ENCODE measurements at places on chromosomes 12 and 14.

DNA sequence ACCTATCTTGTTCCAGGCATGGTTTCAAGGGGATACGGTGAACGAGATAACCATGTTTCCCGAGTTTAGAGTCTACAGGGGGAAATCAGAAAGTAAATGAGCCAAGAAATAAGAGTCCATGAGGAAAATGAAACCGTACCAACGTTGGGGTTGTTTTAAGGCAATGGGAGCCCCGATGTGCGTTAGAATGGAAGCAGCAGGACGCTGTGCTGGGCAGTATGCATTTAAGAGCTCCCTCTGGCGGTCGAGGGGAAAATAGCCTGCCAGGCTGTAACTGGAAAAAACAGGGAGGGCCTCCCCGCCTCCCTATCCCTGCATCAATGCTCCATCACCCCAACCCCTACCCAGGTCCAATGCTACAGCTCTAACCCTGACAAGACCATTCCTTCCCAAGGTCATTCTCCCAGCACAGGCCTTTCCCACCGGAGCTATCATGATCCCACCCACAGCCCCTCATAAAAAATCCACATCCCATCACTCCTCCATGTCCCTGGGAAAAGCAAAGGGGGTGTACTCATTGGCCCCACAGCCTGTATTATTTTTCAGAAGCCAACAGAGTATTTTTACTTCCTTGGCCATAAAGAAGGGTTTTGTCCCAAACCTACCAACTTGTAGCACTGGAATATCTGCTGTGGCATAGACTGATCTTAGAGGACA, 226.3 kb upstream of the NOS1 start:
- peak; percentile 65 for DNase-seq

DNA sequence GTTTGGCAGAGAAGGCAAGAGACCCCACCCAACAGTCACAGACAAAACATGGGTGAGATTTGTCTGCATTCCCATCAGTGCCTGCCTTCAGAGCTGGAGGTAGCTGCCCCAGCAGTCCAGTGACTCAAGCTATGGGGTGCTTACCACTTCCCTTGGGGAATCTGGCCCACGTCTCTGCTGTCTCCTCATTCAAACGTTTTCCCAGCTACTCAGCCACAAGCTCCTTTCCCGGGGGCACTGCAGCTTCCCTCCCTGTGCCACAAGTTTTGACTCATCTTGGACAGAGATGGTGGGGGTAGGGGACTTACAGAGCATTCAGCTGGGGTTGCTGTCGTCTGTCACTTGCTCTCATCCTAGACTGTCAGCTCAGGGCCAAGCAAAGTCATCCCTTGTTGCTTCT, 66.6 kb downstream of the FBXL14 start:
- DNase-seq: no peak

- DNase-seq: no peak
Observed at GRCh38 chr14:100711493-100711892, 15.2 kb upstream of the DLK1 start.

DNA sequence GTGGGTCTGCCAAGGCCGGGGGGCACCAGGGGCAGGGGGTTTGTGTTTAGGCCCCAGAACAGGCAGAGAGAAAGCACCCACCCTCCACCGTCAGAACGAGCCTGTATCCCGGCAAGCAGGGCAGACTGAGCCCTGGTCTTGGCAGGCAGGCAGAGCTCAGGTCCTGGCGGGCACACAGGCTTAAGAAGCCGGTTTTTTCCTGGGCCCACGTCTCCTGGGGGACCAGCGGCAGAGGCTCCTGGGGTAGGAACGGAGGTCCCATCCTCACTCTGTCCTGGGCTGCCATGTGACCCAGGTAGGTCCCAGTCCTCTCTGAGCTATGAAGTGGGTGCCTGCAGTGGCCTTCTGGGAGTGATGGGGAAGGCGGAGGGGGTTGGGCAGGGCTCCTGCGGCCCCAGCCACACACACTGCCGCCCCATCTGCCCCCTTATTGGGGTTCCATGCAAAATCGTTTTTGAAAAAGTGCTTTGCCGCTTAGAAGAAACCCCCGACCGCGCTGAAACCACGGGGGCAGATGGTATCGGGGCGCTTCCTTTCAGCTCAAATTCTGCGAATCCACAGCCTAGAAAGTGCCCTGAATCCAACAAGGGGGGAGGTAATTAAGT, 24.2 kb downstream of the SH2B3 start:
- no peak for DNase-seq

- DNase-seq: no peak
Observed at GRCh38 chr12:100395811-100396210, 38.9 kb downstream of the SLC17A8 start.

- DNase-seq: no peak
Observed at GRCh38 chr12:53057816-53058500, 8.1 kb downstream of the TNS2 start.

DNA sequence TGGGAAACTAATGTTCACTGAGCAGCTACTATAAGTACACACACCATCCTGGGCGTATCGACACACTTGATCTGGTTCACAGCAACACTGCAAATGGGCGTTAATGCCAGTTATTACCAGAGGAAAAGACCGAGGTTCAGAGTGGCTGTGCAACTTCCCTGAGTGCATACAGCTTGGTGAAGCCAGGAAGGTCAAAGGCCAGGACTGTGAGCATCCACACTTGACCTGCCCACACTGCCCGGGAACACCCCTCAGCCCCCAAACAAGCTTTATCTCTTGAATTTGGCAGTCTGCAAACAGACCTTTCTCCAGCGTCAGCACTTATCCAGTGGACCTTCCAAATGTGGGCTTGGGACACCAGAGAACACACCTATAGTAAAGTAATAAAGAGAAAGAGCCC, 312.6 kb downstream of the BCL11B start:
- DNase-seq: no peak

DNA sequence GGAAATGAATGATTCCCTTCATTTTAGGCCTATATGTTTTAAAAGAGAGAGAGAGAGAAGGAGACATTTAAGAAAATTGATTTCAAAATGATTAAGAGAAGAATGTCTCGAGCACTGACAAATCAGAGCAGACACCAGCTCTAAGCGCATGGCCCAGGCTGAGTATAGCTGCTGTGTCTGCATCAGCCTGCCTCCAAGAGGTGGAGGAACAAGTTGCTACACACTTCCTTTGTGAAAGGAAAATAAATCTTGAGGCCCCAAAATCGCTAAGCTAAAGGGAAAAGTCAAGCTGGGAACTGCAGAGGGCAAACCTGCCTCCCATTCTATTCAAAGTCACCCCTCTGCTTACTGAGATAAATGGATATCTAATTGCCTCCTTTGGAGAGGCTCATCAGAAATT, 728.7 kb upstream of the TMEM132C start:
- no peak for DNase-seq
